ENCODE measurements at places on chromosomes 4 and X.

GRCh38 chr4:38696697-38697096 is 32.7 kb downstream of the KLF3 start:
- DNase-seq: no peak

GRCh38 chr4:4754641-4755040 is 104.8 kb upstream of the MSX1 start:
- DNase-seq: no peak

GRCh38 chrX:20432746-20433387 is 166.2 kb upstream of the RPS6KA3 start:
- no peak for DNase-seq

GRCh38 chr4:110224812-110225211 is 26.4 kb upstream of the ELOVL6 start:
- DNase-seq: no peak

- no peak for DNase-seq
Observed at GRCh38 chrX:107541244-107541643, 87.1 kb upstream of the PRPS1 start.

GRCh38 chr4:26701786-26702227 is 117.9 kb downstream of the TBC1D19 start:
- no peak for DNase-seq

GRCh38 chr4:124936427-124936826 is 223.9 kb upstream of the ANKRD50 start:
- DNase-seq: no peak

GRCh38 chr4:82284858-82285805 is 88.7 kb downstream of the HNRNPD start:
- DNase-seq: peak; percentile 100

- DNase-seq: no peak
Observed at GRCh38 chr4:94782707-94783106, 25.0 kb downstream of the BMPR1B start.

DNA sequence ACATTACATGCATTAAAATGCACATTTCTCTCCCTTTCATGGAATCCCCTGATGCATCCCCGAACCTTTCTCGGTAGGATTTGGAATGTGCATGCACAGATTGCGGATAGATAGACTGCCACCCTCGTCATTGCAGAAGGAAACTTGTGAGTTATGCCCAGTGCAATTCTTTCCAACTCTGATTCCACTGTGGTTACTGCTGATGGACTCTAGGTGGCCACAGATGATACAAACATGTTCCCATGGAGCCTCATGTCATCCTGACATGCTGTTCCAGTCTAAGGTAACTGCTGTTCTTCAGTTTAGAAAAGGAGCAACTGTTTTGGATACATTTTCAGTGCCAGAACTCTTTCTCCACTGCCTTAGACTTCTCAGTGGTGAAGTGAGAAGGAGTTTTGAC is 9.1 kb upstream of the VCX3B start:
- DNase-seq: no peak

GRCh38 chrX:15864629-15865028 is 10.0 kb upstream of the AP1S2 start:
- DNase-seq: no peak

Data from coronary artery (tissue), 2 donors.